Stimulated activated CD8-positive, alpha-beta memory T cell treated with anti-CD3 and anti-CD28 coated beads, Interleukin-7, amount 100 ng/mL, for 1 hour (primary cell): ENCODE measurements at places on chromosomes 3 and 15.
A peak's percentile ranks its signal among the peaks of the same experiment; 100 is the strongest.

DNA sequence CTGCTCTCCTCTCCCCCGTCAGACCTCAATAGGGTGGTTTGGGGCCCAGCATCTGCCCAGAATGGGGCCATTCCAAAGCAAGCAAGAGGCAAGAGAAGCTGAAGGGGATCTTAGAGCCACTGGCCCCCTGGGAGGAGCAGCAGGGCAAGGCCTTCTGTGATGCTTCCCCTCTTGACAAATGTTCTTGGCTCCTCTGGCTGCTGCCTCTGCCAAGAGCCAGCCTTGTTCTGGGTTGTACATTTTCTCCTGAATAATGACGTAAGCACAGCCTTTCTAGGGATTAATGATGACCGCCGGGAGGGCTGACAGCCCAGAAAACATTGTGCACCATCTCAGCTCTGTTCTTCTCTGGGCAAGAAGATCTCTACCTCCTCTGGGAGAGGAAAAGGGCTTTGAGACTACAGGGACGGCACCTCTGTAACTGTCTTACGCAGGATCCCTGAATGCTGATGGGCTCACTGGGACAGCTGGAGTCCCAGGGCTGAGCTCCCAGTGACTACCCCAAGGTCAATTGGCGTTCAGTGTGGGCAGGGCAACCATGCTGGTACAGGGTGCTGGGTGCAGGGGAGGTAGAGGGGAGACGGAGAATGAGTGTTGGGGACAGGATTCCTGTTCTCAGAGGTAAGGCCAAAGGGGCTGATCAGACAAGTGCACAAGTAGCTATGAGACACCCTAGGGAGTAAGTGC is 253.3 kb downstream of the FAM43A start:
- no peak for DNase-seq

- peak; percentile 73 for DNase-seq
Observed at GRCh38 chr15:31870328-31871165, 159.8 kb upstream of the CHRNA7 start.

GRCh38 chr3:197949191-197949777 is 706 bp upstream of the RPL35A start:
- DNase-seq, result no peak

- DNase-seq, result no peak
Observed at GRCh38 chr3:56796996-56797395, 4.8 kb downstream of the ARHGEF3 start.

DNA sequence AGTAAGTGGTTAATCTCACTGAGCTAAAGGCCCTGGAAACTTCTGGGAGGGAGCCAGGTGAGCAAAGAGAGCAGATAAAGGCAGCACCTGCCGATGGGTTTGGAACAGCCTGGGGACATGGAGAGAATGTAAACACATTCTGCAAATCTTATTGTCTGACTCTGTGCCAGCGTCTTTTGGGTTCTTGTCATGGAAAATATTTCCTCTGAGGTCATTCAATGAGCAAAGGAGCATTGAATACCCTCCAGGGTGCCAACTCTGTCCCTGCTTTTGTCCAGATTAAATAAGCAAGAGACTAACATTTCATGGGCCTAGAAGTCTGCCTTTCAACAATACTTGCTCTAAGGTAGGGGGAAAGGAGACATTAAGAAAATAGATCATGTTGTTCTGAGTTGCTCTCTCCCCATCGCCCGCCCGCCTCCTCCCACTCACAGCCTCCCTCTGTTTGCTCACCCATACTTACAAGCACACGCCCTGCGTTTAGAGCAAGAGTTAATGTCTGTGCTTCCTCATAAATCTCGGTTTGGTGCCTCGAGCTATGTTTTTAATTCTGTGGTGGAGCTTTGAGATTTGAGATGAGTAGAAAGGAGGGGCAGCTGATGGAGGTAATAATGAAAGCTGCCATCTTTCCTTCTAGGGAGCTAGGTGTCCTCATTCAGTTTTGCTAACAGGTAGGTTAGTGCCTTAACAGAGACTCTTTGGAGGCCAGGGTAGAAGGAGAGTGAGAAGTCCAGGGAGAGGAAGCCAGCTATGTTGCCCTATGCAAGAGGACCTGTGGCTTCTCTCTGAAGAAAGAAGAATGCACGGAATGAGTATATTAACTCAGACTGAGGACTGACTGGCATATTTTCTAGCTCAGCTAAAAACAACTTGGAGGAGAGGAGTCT is 132.9 kb downstream of the TPRG1 start:
- DNase-seq, result no peak

DNA sequence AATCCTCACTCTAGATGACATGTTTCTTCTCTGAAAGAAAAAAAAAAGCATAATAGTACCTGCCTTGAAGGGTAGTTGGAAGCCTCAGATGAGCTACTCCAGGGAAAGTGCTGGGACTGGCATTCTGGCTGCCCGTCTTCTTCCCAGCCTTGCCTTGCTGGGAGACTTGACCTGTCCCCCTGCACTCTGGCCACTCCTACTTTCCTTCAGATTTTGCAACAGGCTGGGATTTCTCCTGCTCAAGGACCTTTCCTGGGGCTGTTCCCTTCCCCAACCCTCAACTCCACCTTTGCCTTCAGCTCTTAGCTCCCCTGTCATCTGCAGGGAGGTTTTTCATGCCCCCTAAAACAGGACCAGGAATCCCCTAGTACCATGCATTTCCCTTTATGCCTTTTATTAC is 609.9 kb upstream of the CFAP20DC start:
- no peak for DNase-seq

- DNase-seq, result no peak
Observed at GRCh38 chr15:36579792-36580431, 486 bp downstream of the CDIN1 start.

- no peak for DNase-seq
Observed at GRCh38 chr3:170589113-170589512, 3.2 kb upstream of the SLC7A14 start.

DNA sequence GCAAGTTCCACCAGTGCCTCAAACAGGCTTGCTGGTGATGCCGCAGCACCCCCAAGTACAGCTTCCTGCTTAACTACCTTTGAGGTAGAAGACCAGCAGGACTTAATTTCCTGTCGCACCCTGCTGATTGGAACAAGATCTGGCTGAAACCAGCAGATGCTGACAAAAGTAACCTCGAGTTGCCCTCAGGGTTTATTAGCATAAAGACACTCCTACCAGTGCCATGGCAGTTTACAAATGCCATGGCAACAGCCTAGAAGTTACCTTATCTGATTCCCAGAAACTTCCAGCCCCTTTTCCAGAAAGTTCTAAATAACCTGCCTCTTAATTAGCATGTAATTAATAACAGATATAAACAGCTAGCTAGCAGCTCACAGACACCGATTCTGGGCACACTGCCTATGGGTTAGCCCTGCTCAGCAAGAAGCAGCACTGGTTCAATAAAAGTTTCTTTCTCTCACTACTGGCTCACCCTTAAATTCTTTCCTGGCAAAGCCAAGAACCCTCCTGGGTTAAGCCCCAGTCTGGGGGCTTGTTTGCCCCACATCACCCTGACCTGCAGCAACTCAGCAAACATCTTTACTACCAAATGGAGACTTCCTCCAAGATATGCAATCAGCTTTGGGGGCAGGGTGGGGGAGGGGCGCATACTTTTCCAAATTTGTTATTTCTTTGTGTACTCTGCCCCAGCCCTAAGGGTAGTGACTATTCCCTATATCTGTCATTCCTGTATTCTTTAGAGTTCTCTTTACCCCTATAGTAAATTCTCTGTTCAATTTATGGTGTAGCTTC is 54.2 kb downstream of the MAP4 start:
- no peak for DNase-seq
